Lower leg skin (tissue), 4 donors: ENCODE measurements at places on chromosomes 13 and 19. TPM values are rescaled to one million over a fixed set of nuclear protein-coding genes. Genes with fewer than 3 reads are reported as not detected.

DNA sequence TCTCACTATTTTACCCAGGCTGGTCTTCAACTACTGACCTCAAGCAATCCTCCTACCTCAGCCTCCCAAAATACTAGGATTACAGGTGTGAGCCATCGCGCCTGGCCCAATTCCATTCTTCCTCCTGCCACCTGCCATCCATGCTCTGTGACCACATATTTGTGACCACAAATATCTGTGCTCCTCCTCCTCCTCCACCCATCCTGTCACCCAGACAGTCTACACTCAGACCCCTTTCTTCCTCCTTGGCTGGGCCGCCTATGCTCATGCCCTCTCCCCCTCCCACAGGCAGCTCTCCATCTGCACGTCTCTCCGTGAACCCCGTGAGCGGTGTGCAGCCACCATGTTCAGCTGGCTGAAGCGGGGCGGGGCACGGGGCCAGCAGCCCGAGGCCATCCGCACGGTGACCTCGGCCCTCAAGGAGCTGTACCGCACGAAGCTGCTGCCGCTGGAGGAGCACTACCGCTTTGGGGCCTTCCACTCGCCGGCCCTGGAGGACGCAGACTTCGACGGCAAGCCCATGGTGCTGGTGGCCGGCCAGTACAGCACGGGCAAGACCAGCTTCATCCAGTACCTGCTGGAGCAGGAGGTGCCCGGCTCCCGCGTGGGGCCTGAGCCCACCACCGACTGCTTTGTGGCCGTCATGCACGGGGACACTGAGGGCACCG lies 3.2 kb downstream of the EHD2 start:
- no peak for DNase-seq

DNA sequence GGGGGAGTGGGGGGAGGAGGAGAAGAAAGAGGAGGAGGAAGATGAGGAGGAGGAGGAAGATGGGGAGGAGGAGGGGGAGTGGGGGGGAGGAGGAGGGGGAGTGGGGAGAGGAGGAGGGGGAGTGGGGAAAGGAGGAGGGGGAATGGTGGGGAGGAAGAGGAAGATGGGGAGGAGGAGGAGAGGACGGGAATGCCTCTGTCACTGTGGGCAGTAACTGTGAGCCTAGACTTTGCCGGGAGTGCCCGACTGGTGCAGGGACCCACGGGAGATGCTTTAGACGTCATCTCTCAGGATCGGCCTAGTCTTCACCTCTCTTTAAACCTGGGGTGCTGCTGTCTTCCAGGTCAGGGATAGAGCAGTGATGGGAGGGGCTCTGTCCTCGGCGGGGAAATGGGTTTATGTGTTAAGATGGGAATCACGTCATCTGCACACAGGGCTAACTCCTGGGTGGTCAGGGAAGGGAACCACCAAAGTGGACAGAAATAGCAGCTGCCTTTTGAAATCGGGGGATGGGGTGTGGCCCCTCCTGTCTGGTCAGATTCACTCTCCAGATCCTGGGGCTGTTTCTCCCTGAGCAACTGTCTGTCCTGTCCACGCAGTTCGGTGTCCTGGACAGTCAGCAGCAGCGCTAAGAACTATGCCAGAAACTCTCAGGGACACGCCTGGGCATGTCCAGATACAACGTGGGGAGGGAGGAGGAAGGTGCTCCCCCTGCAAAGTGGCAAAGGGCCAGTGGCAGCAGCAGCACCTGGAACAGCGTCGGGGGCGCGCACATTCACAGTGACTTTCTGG lies 26.9 kb downstream of the GAS6 start:
- no peak for DNase-seq

DNA sequence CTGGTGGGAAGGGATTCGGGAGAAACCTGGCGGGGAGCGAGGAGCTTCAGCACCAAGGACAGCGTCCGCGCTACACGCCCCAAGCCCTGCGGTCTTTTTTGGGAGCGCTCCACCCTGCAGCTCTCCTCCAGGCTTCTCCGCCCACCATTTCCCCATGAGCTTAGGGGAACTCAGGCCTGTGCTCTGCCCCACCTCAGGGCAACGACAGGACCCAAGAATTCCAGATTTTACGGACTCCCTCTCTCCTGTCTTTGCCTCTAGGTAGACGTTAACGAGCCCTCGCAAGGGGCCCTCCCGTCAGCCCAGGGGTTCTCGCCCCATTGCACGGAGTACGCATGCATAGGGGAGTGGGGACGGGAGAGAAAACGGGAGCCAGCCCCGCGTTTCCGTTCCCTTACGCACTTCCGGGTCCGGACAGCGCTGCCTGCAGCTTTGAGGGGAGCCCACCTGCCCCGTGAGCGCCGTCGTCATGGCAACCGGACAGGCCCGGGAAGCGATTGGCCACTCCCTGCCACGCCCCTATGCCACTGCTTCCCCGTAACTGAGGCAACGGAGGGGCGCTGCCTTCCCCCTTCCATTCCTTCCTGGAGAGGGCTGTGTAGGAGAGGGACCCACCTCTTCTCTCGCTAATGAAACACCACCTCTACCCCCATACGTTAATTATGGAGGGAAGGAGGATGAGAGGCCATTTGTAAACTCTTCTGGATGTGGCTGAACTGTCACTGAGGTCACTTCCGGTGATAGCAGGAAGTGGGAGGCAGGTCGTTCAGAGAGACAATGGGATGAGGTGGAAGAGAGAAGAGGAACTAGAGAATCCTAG lies 20.8 kb downstream of the NOVA2 start:
- DNase-seq = no peak

DNA sequence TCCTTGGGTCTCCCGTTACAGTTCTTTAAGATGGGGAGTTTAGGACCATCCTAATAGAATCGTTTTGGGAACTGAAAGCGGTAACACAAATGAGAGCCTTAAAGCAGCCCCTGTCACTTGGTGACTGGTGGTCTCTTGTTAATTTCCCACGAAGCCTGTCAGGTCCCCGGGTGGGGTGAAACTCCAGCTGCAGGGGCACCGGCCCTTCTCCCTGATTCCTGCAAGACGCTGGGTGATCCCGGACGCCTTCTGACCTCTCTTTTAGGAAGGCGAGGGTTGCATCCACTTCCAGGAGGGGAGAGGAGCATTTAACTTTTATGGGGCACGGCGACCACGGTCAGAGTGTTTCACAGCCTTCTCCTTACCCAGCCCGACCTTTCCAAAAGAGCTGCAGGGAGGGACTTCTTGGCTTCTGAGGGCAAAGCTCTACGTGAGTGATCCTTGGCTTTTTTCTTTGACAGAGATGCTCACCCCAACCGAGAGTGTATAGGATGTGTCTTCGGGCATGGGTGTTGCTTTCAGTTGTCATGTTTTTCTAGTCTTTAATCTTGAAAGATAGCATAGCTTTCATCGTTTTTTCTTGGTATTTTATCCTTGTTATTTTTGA lies 688 bp downstream of the ZNF225 start:
- DNase-seq = peak; percentile 86

DNA sequence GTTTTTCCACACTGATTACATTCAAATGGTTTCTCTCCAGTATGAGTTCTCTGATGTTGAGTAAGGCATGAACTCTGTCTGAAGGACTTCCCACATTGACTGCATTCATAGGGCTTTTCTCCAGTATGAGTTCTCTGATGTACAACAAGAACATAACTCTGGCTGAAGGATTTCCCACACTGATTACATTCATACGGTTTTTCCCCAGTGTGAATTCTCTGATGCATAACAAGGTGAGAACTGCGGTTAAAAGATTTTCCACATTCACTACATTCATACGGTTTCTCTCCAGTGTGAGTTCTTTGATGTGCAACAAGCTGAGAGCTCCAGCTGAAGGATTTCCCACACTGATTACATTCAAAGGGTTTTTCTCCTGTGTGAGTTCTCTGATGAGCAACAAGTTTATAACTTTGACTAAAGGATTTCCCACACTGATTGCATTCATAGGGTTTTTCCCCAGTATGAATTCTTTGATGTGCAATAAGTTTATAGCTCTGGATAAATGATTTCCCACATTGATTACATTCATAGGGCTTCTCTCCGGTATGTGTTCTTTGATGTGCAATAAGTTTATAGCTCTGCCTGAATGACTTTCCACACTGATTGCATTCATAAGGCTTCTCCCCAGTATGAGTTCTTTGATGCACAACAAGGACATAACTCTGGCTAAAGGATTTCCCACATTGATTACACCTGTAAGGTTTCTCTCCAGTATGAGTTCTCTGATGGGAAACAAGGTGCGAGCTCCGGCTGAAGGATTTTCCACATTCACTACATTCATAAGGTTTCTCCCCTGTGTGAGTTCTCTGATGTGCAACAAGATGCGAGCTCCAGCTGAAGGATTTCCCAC lies 23.5 kb downstream of the ZNF180 start:
- no peak for DNase-seq

Gene ADAMTSL5
- total RNA-seq = 7.0 TPM

DNA sequence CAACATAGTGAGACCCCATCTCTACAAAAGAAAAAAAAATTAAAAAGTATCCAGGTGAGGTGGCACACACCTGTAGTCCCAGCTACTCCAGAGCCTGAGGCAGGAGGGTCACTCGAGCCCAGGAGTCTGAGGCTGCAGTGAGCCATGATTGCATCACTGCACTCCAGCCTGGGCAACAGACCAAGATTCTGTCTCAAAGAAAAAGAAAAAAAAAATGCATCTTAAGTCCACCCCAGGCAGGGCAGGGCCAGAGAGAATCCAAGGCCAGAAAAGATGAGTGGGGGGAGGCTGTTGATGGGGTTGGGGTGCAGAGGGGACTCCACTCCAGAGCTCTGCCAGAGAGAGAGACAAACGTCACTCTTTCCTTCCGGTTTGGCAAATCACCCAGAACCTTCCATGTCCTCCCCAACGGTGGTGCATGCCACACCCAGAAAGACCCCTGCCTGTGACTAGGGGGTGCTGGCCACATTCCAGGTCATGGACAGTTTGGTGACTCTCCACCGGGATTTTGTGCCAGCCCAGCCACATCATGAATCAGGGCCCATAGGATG lies 431 bp downstream of the FUT3 start:
- no peak for DNase-seq

GRCh38 chr13:41179593-41180250 lies 14.6 kb downstream of the KBTBD7 start:
- DNase-seq = no peak

DNA sequence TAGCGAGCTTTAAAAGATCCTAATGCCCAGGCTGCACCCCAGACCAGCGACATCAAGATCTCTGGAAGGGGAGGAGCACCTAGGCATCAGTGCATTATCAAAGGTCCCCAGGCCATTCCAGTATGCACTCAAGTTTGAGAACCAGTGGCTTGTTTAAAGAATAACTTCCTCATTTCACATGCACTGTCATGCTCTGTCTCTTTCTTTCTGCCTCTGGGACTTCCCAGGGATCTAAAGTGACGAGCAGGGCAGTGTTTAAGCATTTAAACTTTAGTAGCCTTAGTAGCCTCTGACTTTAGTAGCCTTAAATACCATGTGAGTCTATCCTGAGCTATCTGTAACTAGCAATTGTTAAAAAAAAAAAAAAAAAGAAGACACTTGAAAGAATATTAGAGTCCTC lies 8.9 kb upstream of the FARP1 start:
- no peak for DNase-seq

DNA sequence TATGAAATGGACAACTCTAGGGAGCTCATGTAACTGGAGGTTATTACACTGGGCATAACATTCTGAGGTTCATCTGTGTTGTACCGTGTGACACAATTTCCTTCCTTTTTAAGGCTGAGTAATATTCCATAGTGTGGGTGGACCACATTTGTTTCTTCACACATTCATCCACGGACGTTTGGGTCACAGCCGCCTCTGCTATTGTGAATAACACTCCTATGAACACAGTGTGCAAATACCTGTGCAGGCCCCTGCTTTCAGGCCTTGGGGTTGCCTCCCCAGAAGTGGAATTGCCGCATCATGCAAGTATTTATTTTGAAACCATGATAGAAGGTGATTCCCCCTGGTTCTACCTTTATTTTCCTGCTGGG lies 63.4 kb upstream of the MCF2L start:
- DNase-seq = peak; percentile 42

DNA sequence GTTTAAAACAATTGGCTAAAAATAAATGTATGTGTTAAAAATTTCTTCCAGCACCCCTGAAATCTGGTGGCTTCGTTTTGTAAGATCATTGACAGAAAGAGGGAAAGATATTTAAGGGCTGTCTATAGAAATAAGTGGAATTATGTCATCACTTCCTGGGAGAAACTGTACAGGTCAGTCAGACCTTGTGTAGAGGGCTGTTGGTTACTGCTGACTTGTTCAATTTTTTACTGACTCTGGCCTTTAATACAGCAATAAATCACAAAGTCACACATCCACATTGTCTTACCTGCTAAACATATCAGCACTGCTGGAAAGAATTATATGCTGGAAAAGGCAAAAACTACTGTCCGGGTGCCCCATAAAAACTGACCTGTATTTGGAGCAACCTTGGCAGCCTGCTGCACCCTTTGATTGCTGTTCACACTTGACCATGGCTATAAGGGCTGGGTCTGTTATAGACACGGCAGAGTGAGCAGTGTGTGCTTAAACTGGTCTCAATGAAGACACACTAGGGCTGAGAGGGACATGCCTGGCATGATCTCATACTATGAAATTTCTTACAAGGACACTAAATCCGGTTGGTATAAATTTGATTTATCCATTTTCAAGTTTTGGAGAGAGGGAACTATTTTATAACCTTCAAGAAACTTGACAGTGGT lies 162.1 kb downstream of the NHLRC3 start:
- no peak for DNase-seq
